ENCODE measurements at places on chromosomes 16 and 17.

- peak; percentile 86 for DNase-seq
Observed at GRCh38 chr16:75265911-75266701, 14.7 kb upstream of the BCAR1 start.

DNA sequence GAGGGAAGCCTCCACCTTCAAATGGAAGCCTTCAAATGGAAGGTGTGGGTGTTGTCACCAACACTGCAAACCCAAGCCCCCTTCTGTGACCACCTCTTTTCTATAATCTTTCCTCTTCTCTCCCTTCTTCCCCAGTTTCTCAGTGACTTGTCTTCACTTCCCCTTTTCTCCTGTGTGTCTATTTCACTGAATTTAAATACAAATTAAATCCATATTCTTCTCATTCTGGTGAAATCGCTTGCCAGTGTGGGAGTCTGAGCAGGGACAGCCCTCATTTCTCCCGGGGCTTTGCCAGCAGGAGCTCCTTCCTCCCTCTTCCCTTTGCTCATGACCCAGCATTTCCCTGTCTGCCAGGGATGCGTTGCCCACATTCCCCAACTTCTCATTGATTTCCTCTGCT, 6.4 kb upstream of the ITGAX start:
- peak; percentile 2 for DNase-seq

- DNase-seq = no peak
Observed at GRCh38 chr16:77430360-77430759, 4.5 kb downstream of the ADAMTS18 start.

- DNase-seq = no peak
Observed at GRCh38 chr17:75723171-75723930, 2.1 kb downstream of the ITGB4 start.

DNA sequence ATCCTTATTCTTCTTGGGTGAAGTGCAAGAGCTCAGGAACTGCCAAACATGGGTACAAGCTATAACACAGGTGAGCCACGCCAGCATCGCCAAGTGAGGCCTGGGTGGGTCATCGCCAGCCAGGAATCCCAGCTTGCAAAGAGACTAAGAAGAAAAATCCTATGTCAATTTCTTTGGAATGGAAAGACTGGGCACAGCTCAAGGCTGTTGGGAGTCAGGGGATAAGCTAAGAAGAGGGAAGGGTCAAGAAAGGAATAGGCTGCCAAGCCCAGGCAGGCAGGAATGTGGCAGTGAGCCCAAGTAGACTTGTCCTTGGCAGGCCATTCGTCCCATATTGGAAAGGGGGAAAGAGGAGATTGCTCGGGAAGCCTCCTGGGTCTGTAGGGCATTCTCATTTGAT, 191.4 kb upstream of the CDH5 start:
- DNase-seq = no peak

- peak; percentile 86 for DNase-seq
Observed at GRCh38 chr17:15502369-15503112, 35.1 kb upstream of the CDRT4 start.
